ENCODE measurements at places on chromosomes 13 and 19. TPM values are rescaled to one million over a fixed set of nuclear protein-coding genes. Genes with fewer than 3 reads are reported as not detected.

DNA sequence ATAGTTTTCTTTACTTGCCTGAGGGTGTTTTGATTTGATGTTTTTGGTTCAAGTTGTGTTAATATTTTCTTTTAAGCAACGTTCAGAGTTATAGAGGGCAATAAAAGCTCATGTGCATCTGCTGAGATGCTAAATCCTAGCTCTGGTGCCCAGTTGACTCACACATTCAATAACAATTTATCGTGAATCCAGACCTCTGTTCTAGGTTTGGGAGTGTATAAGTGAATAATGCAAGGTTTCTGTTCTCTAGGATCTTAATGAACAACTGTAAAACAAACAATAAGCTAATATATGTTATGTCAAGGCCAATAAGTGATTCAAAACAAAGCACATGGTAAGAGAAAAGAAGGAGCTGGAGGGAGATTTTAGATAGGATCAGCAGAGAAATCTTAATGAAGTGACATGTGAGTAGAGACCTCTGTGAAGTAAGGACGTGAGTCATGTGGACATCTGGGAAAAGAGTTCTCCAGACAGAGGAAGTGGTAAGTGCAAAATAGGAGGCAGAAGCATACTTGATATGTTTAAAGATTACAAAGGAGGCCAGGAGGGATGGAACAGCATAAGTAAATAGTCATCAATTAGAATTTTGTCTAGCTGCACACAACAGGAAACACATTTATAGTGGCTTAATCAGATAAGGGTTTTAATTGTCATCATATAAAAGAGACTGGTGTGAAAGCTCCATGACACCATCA lies 278.5 kb upstream of the HTR2A start:
- DNase-seq, result no peak

- DNase-seq, result no peak
Observed at GRCh38 chr13:60303166-60303565, 93.9 kb upstream of the TDRD3 start.

DNA sequence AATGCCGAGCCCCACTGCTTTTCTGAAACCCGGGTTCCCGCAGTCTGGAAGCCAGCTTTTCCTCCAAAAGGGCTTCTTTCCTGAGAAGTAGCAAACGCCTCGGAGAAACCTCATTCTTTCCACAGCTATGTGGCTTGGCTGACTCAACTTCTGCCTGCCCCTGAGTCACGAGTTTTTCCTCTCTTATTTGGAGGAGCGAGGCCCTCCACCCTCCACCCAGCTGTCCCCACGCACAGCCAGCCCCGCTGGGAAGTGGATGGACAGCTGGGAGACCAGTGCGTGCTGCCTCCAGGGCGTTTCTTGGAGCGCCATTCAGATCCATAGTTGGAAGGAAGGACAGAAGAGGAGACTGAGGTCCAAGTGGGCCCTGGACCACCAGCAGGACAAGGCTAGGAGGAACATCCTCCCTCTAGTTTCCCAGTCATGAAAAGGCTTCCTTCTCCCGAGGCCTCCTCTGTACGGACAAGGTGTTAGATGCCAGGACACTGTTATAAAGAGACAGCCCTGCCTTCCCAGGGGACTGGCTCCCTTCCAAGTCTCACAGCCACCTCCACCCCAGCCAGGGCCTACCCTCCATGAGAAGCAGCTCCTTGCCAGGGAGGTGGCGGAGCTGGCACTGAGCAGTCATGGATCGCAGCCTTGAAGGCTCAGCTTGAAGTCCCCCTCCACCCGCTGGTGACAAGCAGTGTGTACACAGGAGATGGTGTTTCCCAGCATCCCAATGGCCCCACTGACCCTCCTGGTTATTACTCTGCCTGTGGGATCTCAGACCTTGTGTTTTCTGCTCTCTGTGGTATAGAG lies 2.5 kb upstream of the PLEKHF1 start:
- DNase-seq, result peak; percentile 80

- no peak for DNase-seq
Observed at GRCh38 chr19:39568604-39569003, 28.6 kb upstream of the EID2 start.

GRCh38 chr13:80586356-80586755 lies 245.4 kb upstream of the SPRY2 start:
- DNase-seq, result no peak

- no peak for DNase-seq
Observed at GRCh38 chr13:56317841-56318240, 822.9 kb upstream of the PRR20A start.

GRCh38 chr19:8305798-8306197 lies 2.4 kb downstream of the CD320 start:
- DNase-seq, result peak; percentile 7

GRCh38 chr19:55538132-55538531 lies 1.2 kb upstream of the SBK2 start:
- no peak for DNase-seq

DNA sequence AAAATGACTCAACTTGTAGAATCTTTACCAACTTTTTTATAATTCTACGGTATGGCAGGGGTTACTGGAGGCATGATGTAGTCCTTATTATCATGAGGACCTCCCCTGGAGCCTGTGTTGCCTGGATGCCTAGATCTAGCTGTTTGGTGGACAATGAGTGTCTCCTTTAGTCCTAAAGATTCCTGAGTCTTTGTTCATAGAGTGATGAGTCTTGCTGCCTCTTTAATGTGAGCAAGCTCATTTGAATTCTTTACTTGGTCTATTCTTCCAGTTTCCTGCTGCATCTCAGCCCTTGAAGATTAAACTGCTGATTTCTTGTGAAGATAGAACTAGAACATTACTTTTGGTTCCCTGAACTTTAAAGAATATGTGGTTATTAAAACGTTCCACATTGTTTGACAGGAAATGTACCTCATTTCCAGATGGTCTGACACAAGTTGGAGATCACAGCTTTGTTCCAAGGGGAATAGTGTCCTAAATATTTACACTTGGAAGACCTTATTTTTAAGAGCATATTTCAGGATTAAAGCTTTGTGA lies 51.9 kb downstream of the SLAIN1 start:
- no peak for DNase-seq

DNA sequence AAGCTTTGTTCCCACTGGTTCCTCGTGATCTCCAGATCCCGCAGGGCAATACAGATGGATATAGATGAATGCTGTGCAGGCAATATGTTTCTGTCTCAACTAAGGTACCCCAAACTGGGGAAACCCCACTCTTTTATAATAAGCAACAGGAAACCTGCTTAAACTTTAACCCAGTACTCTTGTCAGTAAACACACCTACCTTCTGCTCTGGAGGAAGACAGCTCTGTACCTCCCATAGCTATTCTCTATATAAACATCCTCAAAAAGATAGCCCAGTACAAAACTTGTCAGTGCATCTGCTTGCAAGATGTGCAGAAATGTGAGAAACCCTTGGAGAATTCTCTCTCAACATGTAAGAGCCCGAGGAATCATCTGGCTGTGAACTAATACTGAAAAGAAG lies 583.6 kb downstream of the OLFM4 start:
- DNase-seq, result no peak

GRCh38 chr19:18160971-18161635 lies 8.1 kb downstream of the PIK3R2 start:
- DNase-seq, result peak; percentile 89

- no peak for DNase-seq
Observed at GRCh38 chr13:61084988-61085387, 330.7 kb downstream of the PCDH20 start.

DNA sequence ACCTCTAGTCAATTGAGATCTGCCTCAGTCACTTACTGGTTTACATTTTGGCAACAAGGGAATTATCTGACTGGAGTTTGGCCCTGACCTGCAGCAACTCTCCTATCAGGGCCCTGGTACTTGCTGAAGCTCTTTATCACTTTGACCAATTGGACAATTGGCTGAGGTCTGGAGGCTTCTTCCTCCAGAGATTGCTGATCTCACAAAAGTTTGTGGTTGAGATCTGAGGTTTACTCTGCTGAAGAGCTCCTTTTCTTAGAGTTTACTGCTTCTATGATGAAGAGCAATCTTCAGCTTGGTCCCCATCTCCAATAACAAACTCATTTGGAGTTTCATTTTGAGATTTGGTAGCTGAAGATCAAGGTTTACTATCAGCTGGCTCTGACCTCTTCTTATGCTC lies 276.9 kb upstream of the SGCG start:
- DNase-seq, result no peak

GRCh38 chr19:3046698-3047495 lies 15.4 kb downstream of the TLE5 start:
- DNase-seq, result no peak

DNA sequence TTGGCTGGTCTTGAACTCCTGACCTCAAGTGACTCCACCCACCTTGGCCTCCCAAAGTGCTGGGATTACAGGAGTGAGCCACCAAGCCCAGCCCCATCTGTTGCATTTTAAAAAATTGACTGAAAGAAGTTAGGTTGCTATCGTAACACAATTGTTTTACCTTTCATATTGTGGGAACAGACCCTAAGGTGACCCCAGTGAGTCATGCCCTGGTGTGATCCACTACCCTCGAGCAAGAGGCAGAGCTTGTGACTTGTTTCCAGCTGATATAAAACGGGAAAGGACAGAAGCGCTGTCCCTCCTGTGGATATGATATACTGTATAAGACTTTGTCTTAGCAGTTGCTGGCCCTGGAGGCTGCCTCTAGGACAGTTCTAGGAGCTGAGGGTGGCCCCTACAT lies 308.6 kb downstream of the HS6ST3 start:
- DNase-seq, result no peak

DNA sequence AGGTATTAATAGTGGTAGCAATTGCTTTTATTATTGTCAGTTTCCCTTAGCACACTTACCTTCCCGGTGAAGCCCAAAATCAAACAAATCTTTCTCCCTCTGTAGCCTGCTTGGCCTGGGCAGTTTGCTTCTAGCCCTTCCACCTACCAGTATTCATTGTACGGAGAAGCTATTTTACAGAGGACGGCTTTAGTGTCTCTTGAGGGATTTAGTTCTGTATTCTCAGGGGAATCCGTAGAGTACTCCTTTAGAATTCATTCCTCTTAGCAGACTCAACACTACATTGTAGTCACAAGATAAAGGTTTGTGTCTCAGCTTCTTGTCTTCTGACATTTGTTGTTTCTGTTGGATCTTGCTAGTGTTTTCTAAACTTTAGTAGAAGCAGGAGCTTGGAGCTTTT lies 24.1 kb upstream of the WTIP start:
- no peak for DNase-seq

GRCh38 chr19:1468821-1469254 lies 10.2 kb downstream of the C19orf25 start:
- DNase-seq, result no peak

- DNase-seq, result no peak
Observed at GRCh38 chr19:32891609-32892008, 22.0 kb upstream of the SLC7A9 start.

- no peak for DNase-seq
Observed at GRCh38 chr13:112634102-112634501, 46.1 kb upstream of the TUBGCP3 start.

DNA sequence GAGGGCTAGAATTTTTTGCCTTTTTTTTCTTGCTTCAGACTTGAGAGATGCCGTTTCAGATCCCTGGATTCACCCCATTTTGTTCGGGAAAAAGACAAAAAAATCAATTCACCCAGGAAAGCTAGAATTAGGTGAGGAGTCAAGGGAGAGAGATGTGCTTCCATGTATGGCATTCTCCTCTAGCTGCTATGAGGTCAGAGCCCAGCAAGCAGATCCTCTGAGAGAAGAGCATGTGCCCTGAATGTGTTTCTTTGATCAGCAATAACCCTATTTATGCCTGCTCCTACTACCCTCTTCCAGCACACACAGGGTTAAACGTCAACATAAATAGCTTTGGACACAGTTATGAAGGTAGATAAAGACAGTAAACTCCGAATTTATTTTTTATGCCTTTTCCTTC lies 53.6 kb downstream of the NDFIP2 start:
- DNase-seq, result no peak

GRCh38 chr13:21117104-21117809 lies 55.9 kb upstream of the LATS2 start:
- no peak for DNase-seq

DNA sequence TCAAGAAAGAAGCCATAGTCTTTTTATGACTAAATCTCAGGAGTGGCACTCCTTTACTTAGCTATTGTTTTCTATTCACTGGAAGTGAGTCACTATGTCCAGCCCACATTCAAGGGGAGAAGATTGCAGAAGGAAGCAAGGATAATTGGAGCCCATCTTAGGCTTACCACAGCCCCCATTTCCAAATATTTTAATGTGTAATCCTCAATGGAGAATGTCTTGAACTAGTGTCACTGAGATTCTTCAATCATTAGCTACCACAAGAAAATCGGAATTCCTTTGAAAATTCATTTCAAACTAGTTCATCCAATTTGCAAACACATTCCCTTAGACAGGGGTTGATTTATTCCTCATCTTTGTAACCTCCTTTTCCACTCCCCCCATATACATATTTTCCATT lies 84.7 kb downstream of the DLEU7 start:
- no peak for DNase-seq

DNA sequence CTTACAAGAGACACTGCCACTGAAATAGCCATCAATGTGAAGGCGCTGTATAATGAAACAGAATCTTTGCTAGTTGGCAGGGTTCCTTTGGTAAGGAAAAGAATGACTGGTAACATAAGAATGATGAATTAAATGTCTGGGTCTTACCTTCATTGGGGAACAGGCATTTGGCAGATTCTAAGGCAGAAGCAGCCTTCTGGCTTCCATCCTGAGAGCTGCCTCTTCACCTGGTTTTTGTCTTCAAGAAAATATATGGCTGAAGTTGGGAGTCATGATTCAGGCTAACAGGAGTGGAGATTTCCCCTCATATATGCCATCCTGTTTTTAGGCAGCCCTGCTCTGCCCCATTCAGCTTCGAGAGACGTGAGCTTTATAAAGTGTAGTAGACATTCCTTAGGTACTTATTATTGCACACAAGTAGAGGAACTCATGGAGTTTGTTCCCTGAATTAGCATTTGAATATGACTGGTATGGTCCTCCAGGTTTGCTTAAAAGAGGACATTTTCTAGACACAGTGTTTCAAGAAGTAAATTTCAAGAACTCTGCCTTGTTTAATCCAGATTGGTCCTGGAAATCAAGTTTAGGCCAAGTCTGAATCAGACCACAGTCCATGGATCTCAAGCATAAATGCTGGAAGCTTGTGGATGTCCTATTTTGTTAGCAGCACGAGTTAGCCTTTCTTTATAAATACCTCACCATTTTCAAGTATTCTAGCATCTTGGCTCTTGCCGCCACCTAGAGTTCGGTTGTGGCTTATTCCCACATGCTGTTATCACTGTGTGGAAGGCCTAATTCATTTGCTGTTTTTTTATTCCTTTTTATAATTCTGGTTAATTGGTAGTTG lies 56.2 kb upstream of the AKAP11 start:
- no peak for DNase-seq

CYP2A7 gene
- total RNA-seq, result not detected

LRRC8E gene
- total RNA-seq, result 0.17 TPM

TPM4 gene
- total RNA-seq, result 92.1 TPM

RASIP1 gene
- 19.3 TPM for total RNA-seq

CAMSAP3 gene
- 0.68 TPM for total RNA-seq

GPX4 gene
- 289 TPM for total RNA-seq

C5AR1 gene
- 7.5 TPM for total RNA-seq
